ENCODE measurements at places on chromosomes 12 and 14.
A peak's percentile ranks its signal among the peaks of the same experiment; 100 is the strongest.

GRCh38 chr12:19428246-19428645, 11.0 kb upstream of the AEBP2 start:
- peaks cover 2% of the 10 kb centered on the region for H3K4me1 ChIP-seq
- no peak overlapping the region for H3K27ac ChIP-seq
- no peak overlapping the region for H3K4me3 ChIP-seq

DNA sequence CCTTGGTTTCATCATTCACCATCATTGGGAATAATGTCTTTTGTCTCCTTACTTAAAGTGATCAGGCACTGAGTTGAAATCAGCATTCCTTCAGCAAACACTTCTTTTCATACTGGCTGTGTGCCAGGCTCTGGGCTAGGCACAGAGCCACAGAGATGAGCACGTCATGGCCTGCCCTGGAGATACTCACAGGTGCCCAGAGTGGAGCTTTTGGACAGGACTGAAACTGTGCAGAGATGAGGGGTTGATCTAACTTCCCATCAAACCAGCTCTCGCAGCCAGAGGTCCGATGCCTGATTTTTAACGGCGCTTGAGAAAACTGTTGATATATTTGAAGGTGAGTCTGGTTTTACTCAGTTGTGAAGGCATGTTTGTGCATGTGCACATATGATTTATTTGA, 43.1 kb downstream of the CACNA1C start:
- DNase-seq: no peak
- H3K4me1 ChIP-seq: no peaks in the 10 kb centered on the region
- H3K4me3 ChIP-seq: no peak overlapping the region
- H3K27ac ChIP-seq: no peak overlapping the region
- no peaks in the 10 kb centered on the region for H3K27me3 ChIP-seq
- H3K36me3 ChIP-seq: no peaks in the 10 kb centered on the region

GRCh38 chr14:92316937-92317336, 6.0 kb upstream of the SLC24A4 start:
- peaks cover 7% of the 10 kb centered on the region for H3K27me3 ChIP-seq
- no peak overlapping the region for H3K4me3 ChIP-seq
- peak; percentile 73 for DNase-seq
- no peaks in the 10 kb centered on the region for H3K36me3 ChIP-seq
- no peaks in the 10 kb centered on the region for H3K4me1 ChIP-seq

GRCh38 chr14:80764496-80764895, 177.0 kb downstream of the CEP128 start:
- H3K4me1 ChIP-seq: no peaks in the 10 kb centered on the region
- no peaks in the 10 kb centered on the region for H3K27me3 ChIP-seq
- H3K4me3 ChIP-seq: no peak overlapping the region
- H3K27ac ChIP-seq: no peak overlapping the region
- DNase-seq: peak; percentile 18

DNA sequence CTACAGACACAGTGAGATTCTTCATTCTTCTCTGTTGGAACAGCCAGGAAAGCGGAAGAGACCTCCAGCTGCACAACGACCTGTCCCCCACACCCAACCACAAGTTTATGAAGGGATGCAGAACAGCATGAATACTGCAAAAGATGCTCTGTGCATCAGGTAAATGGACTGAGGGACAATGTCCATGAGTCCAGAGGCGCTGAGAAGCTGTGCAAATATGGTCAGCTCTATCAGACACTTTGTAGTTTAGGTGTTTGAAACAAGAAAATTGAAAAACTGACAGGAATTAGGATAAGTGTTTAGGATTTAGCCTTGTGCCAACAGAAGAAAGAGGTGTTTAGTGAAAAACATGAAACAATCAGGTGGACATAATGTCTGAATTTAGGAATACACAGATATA, 33.1 kb upstream of the PZP start:
- H3K27ac ChIP-seq: no peak overlapping the region
- no peaks in the 10 kb centered on the region for H3K36me3 ChIP-seq
- no peak for DNase-seq
- H3K27me3 ChIP-seq: no peaks in the 10 kb centered on the region
- H3K4me3 ChIP-seq: no peak overlapping the region

GRCh38 chr14:88481794-88482193, 73.0 kb downstream of the PTPN21 start:
- H3K27ac ChIP-seq: no peak overlapping the region
- no peak overlapping the region for H3K4me3 ChIP-seq
- no peak for DNase-seq
- peaks cover 1% of the 10 kb centered on the region for H3K36me3 ChIP-seq

Measured in mesendoderm (in vitro differentiated cells).